ENCODE measurements at places on chromosomes 4 and X.

DNA sequence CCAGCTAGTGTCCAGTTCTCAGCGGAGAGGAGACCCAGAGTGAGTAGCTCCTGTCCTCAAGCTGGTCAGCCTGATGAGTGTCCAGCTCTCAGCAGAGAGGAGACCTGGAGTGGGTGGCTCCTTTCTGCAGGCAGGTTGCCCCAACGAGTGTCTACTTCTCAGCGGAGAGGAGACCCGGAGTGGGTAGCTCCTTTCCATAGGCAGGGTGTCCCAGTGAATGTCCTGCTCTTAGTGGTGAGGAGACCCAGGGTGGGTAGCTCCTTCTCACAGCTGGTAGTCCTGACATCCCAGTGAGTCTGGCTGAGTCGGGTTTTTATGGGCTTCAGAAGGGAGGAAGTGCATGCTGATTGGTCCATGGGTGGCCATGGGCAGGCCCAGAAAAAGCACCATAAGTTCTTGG is 55.7 kb upstream of the NUDT6 start:
- no peak overlapping the region for H3K4me3 ChIP-seq
- no peak overlapping the region for H3K27ac ChIP-seq
- DNase-seq = no peak
- H3K27me3 ChIP-seq = no peaks in the 10 kb centered on the region
- H3K36me3 ChIP-seq = no peaks in the 10 kb centered on the region

GRCh38 chr4:35175487-35175886 is 1068.8 kb downstream of the ARAP2 start:
- H3K27ac ChIP-seq = no peak overlapping the region
- no peak for DNase-seq
- H3K36me3 ChIP-seq = no peaks in the 10 kb centered on the region
- no peaks in the 10 kb centered on the region for H3K27me3 ChIP-seq

GRCh38 chr4:159534655-159535054 is 431.8 kb downstream of the RAPGEF2 start:
- H3K27ac ChIP-seq = no peak overlapping the region
- H3K4me3 ChIP-seq = no peak overlapping the region
- no peaks in the 10 kb centered on the region for H3K36me3 ChIP-seq
- H3K4me1 ChIP-seq = no peaks in the 10 kb centered on the region
- no peak for DNase-seq

GRCh38 chrX:38817004-38817703 is 15.9 kb downstream of the MID1IP1 start:
- peaks cover 68% of the 10 kb centered on the region for H3K4me1 ChIP-seq
- no peak overlapping the region for H3K4me3 ChIP-seq
